ENCODE measurements at places on chromosomes 16 and 17.

GRCh38 chr17:4796552-4796920, 572 bp downstream of the PSMB6 start:
- DNase-seq: peak; percentile 54

- no peak for DNase-seq
Observed at GRCh38 chr17:67392111-67392510, 15.0 kb downstream of the PITPNC1 start.

GRCh38 chr17:79952265-79952877, 83.3 kb downstream of the TBC1D16 start:
- DNase-seq: no peak

- no peak for DNase-seq
Observed at GRCh38 chr16:85341972-85342695, 229.9 kb upstream of the CIBAR2 start.

DNA sequence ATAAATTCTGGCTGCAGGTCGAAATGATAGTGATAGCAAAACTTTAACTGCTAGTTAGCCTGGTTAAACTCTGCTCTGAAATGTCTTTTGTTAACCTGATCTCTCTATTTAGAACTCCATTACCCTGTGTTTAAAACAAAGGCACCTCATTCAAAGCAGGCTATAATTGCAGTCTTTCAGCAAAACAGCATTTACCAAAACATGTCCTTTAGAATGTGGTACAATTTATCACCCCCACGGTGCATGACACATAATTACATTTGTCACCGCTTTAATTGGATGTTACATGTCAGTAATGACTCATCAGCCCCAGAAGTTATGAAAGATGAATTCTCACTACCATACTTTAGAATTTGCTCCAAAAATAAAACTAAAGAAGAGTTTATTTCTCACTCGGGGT, 295.4 kb downstream of the TOX3 start:
- peak; percentile 38 for DNase-seq

GRCh38 chr16:9115277-9115676, 23.8 kb downstream of the HAPSTR1 start:
- peak; percentile 82 for DNase-seq

DNA sequence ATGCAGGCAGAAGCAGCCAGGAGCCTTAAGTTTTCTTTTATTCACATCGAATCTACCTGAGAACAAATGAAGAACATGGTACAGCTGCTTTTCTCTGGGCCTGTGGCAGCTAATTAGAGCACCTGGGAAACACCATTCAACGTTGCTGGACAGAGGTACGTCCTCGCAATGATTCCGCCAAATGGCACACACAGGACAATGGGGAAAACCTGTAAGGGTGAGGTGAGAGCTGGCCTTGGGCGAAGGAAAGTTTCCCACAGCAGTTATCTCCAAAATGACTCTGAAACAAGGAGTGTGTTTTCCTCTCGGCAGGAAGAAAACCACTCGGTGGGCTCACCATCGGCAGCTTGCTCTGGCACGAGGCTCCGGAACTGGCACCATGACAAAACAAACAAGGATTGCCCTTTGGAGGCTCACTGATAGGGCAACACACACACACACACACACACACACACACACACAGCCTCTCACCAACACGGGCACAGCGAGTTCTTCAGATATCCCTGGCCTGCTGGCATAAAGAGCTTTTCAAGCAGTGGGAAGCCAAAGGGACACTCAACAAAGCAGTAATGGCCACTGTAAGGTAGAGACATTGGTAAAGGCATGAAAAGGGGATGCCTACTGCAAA, 73.7 kb downstream of the ZFHX3 start:
- no peak for DNase-seq

DNA sequence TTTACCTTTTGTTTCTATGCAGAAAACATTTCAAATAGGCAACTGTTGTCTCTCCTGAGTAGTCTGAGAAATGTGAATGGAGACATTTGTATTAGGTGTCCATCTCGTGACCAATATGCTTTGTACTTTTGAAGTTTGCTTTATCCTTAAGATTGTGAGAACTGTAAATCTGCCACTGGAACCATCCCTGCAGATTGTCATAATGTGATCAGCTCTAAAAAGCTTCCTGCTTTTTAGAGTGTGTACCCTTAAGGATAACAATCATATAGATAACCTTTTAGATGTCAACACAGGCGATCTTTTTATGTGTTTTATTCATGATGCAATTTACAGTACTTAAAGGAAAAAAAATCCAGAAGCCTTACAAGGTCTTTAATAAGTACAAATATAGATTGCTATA, 63.5 kb downstream of the PRKCA start:
- DNase-seq: no peak

Data from RWPE1 (cell line).